ENCODE measurements at places on chromosomes 3 and 15. TPM values are rescaled to one million over a fixed set of nuclear protein-coding genes. Genes with fewer than 3 reads are reported as not detected.

GP5 gene
- total RNA-seq: 0.11 TPM

BTD gene
- total RNA-seq: 48.0 TPM

FANCD2OS gene
- total RNA-seq: not detected

GOLGA8G gene
- total RNA-seq: not detected

- H3K4me1 ChIP-seq: no peaks in the 10 kb centered on the region
- DNase-seq: peak; percentile 9
- no peak overlapping the region for H3K27ac ChIP-seq
These were observed 50.8 kb upstream of the PLAAT1 start for GRCh38 chr3:193190146-193190786.

- no peak overlapping the region for H3K27ac ChIP-seq
- H3K27me3 ChIP-seq: peaks cover 37% of the 10 kb centered on the region
- no peaks in the 10 kb centered on the region for H3K36me3 ChIP-seq
These were observed 54.3 kb upstream of the SNRPA1 start for GRCh38 chr15:101349047-101349951.

GRCh38 chr3:76456322-76456721, 583.6 kb upstream of the ROBO2 start:
- H3K36me3 ChIP-seq: no peaks in the 10 kb centered on the region
- H3K4me3 ChIP-seq: no peak overlapping the region
- no peak overlapping the region for H3K27ac ChIP-seq
- H3K27me3 ChIP-seq: no peaks in the 10 kb centered on the region
- no peak for DNase-seq
- H3K4me1 ChIP-seq: no peaks in the 10 kb centered on the region

- peaks cover 8% of the 10 kb centered on the region for H3K4me1 ChIP-seq
- H3K36me3 ChIP-seq: peaks cover 46% of the 10 kb centered on the region
- H3K27me3 ChIP-seq: no peaks in the 10 kb centered on the region
- no peak overlapping the region for H3K27ac ChIP-seq
These were observed 26.0 kb downstream of the RPN1 start for GRCh38 chr3:128624526-128625138.

- peaks cover 3% of the 10 kb centered on the region for H3K27me3 ChIP-seq
- DNase-seq: peak; percentile 73
- no peaks in the 10 kb centered on the region for H3K36me3 ChIP-seq
- H3K27ac ChIP-seq: no peak overlapping the region
- H3K4me3 ChIP-seq: no peak overlapping the region
These were observed 14.9 kb downstream of the PSTPIP1 start for GRCh38 chr15:77009646-77010311.

DNA sequence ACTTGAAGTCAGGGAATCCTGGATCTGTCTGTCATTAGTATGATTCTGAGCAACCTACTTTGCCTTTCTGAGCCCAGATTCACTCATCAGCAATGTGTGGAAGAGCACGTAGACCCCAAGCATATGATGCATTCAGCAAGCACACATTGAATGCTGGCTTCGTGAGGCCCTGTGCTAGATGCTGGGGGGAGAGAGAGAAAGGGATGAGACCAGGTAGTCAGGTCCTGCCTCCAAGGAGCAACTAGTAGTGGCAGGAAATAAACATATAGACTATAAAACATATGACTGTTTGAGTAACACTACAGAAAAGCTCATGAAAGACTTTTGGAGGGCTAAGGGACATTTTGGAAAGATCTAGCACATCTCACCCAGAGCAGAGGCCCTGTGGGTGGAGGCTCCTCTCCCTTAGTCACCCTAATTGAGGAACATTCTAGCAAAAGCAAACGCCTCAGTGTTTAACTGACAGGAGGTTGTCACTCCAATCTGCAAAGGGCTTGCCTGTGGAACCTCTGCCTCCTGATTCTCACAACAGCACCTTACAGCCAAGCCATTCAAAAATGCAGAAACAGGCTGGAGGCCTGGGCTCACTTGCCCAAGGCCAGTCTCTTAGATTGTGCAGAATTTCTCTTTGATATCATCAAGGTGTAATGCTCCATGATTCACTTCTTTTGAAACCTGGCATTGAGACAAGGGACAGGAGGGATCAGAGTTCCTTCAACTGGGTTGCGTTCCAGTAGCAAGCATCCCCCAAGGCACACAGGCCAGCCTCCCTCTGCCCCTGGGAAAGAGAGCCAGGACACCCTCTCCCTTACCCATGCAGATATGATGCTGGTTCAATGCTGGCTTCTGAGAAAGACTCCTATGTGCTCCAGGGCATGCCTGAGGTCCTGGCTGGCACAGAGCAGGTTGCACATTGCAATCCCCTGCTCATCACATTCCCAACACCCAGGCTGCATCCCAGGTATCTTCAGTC, 26.1 kb downstream of the STARD5 start:
- H3K27me3 ChIP-seq: no peaks in the 10 kb centered on the region
- no peak overlapping the region for H3K27ac ChIP-seq
- no peaks in the 10 kb centered on the region for H3K36me3 ChIP-seq
- H3K4me1 ChIP-seq: peaks cover 13% of the 10 kb centered on the region
- DNase-seq: no peak

DNA sequence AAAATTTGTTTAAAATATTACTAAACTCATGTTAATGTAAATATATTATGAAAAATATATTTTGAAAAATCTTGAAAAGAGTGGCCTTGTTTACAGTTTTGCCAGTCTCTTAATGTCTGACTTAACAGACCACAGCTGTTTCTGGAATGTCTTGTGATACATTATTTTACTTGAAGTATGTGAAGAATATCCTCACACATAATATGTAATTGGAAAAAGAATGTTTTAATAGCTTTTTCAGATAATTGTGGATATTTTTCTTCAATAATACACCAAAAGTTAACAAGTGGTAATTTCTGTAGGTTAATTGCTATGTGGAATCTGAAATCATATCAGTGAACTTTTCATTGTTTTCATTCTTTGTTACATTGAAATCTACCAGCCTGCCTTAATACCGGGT, 101.3 kb downstream of the UBE2E2 start:
- H3K36me3 ChIP-seq: no peaks in the 10 kb centered on the region
- no peak overlapping the region for H3K4me3 ChIP-seq
- H3K27ac ChIP-seq: no peak overlapping the region

DNA sequence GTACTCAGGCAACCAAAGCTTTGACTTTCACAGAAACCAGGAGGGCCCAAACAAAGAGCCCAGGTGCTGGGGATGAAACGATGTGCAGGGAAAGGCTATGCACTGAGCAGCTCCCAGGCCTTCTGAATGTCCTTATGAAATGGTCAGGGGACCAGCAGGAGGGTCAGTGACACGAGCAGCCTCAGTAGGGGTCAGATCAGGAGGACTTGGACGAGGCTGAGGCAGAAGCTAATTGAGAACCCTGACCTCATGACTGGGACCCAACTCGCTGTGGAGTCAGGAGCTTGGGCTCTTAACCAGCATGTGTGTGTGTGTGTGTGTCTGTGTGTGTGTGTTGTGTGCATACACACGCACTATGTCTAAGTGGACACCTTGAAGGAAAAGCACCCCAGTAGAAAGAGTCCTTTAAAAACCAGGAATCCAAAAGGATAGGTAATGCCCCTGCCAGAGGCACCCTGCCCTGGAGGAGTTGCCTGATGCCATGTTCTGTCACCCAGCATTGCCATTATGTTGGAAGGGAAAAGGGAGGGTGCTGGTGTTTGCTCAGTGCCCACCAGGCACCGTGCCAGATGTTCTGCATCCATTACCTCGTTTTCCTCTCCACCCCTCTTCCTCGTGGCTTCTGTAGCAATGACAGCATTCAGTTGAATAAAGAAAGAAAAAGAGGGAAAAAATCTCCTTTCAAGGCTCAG, 50.9 kb downstream of the CORO2B start:
- no peak overlapping the region for H3K4me3 ChIP-seq
- H3K27ac ChIP-seq: no peak overlapping the region
- H3K4me1 ChIP-seq: peaks cover 8% of the 10 kb centered on the region
- no peaks in the 10 kb centered on the region for H3K36me3 ChIP-seq
- no peak for DNase-seq
- no peaks in the 10 kb centered on the region for H3K27me3 ChIP-seq

DNA sequence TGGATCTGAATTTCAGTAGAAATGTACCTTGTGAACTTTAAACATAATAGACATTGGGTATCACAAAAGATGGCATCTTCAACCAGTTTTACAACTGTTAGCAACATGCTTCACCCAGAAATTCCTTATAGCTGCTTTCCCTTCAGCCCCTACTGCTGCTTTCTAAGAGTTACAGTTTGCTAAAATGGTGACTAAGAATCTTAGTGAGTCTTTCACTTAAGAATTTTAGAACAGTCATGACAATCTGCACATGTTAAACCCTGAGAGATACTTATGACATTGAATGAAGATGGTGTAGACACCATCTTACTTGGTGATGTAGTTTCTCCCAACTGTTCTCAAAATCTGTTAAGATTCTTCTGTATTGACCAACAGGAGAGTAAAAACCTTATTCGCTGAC, 129.7 kb upstream of the UBE2E1 start:
- H3K4me1 ChIP-seq: no peaks in the 10 kb centered on the region
- DNase-seq: peak; percentile 78
- H3K27me3 ChIP-seq: no peaks in the 10 kb centered on the region
- H3K27ac ChIP-seq: no peak overlapping the region
- no peak overlapping the region for H3K4me3 ChIP-seq

DNA sequence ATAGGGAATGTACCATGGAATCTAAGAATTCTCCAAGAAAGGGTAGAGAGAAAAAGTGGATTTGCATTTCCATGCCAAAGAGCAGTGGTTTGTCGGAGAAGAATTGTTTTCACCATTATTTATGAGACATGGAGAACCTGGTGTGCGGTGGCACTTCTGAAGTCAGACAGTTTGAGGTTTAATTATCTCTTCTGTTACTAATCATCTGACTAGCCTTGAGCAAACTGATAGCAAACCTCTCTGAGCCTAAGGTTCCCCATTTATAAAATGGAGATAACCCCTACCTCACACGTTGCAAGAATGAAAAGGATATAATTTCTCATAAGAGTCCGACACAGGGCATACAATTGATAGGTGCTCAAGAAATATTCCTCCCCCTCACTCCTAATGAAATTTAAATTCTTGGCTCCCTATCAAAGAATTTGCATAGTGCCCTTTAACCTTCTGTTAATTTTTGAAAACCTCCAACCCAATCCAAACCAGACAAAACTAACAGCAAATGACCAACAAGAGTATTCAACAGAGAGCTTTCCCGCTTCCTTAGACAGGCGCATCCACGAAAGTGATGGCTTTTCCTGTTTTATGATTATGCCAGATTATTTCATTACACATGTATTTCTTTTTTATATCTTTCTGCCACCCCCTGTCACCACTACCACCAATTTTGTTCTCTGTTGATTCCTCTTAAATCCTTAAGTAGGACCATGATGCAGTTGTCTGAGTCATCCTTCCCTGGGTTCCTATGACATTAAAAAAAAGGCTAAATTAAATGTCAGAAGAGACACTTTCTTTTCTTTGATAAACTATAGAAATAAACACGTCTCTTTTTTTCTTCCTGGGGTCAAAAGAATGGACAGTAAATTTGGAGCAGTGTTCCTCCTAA, 28.5 kb downstream of the TMEM212 start:
- no peaks in the 10 kb centered on the region for H3K27me3 ChIP-seq
- no peaks in the 10 kb centered on the region for H3K36me3 ChIP-seq
- H3K27ac ChIP-seq: no peak overlapping the region
- H3K4me1 ChIP-seq: peaks cover 35% of the 10 kb centered on the region
- no peak overlapping the region for H3K4me3 ChIP-seq
- DNase-seq: peak; percentile 51

GRCh38 chr15:61831505-61831921, 228.7 kb downstream of the VPS13C start:
- 0 out of 2 replicates have a peak, but pooled peaks cover 5% of the 10 kb centered on the region for H3K27me3 ChIP-seq
- no peak overlapping the region for H3K27ac ChIP-seq
- no peaks in the 10 kb centered on the region for H3K36me3 ChIP-seq
- H3K4me3 ChIP-seq: no peak overlapping the region

- H3K36me3 ChIP-seq: no peaks in the 10 kb centered on the region
- no peaks in the 10 kb centered on the region for H3K4me1 ChIP-seq
- H3K27me3 ChIP-seq: no peaks in the 10 kb centered on the region
- DNase-seq: no peak
- no peak overlapping the region for H3K27ac ChIP-seq
These were observed 83.4 kb upstream of the POU1F1 start for GRCh38 chr3:87359826-87360225.

DNA sequence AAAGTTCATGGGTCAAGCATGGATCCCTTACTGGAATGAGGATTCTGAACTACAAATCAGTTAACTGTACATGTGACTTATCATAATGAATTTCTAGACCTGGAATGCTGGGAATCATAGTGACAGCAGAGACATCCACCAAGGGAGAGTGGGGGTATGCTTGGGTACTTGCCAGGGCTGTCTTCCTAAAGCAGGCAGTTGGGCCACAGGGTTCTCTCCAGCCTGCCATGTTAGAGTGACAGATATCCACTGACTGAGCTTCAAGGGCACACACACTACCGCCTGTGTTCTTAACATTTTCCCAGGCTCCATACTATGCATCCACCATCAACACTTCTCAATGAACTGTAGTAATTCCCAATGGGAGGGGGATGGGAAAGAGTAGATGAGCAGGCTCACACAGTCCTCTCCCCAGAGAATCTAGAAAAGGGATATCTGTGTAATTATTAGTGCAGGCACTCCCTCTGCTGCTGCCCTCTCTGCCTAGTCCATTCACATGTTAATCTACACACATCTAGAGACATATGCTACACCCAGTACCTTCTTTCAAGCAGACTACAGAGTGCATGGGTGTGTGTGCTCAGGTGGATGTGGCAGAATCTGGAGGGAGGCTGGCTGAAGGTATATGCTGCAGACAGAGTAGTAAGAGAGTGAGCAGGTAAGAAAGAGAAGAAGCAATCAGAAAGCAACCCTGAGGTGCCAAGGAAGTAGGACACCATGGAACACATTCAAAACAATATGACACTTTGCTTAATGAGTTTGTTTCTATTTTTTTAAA, 3.7 kb downstream of the FSTL1 start:
- no peak for DNase-seq
- peaks cover 54% of the 10 kb centered on the region for H3K4me1 ChIP-seq
- peaks cover 49% of the 10 kb centered on the region for H3K36me3 ChIP-seq
- H3K4me3 ChIP-seq: peak overlapping the region; percentile 81

GRCh38 chr3:155643581-155644165, 101.2 kb downstream of the PLCH1 start:
- no peaks in the 10 kb centered on the region for H3K36me3 ChIP-seq
- no peak overlapping the region for H3K27ac ChIP-seq
- no peak overlapping the region for H3K4me3 ChIP-seq
- no peaks in the 10 kb centered on the region for H3K27me3 ChIP-seq

- H3K4me1 ChIP-seq: no peaks in the 10 kb centered on the region
- no peak overlapping the region for H3K27ac ChIP-seq
- DNase-seq: no peak
- no peaks in the 10 kb centered on the region for H3K36me3 ChIP-seq
- H3K27me3 ChIP-seq: no peaks in the 10 kb centered on the region
These were observed 79.1 kb downstream of the ADAMTS9 start for GRCh38 chr3:64608741-64609140.

DNA sequence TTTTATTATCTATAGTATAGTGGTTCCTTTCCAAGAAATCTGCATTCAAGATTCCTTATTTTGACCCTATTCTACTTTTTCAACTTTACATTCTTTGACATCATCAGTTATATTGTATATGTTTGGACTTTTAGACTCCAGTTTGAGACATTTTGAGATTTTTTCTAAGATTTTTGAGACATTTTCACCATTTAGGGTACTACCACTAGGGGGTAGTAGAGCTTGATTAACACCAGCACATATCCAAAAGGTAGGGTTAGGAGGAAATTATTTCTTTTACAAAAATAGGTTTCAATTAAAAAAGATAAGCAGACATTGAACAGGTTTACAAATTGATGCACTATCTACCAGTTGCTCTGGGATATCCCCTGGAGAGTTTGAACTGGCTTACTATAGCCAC, 262.5 kb downstream of the SCAPER start:
- DNase-seq: peak; percentile 0
- no peaks in the 10 kb centered on the region for H3K36me3 ChIP-seq
- H3K27me3 ChIP-seq: no peaks in the 10 kb centered on the region
- no peaks in the 10 kb centered on the region for H3K4me1 ChIP-seq
- no peak overlapping the region for H3K4me3 ChIP-seq
